Eye (tissue), 1 donor: ENCODE measurements at places on chromosomes 5 and 9.

GRCh38 chr5:15452781-15453180, 47.2 kb upstream of the FBXL7 start:
- DNase-seq, result no peak

DNA sequence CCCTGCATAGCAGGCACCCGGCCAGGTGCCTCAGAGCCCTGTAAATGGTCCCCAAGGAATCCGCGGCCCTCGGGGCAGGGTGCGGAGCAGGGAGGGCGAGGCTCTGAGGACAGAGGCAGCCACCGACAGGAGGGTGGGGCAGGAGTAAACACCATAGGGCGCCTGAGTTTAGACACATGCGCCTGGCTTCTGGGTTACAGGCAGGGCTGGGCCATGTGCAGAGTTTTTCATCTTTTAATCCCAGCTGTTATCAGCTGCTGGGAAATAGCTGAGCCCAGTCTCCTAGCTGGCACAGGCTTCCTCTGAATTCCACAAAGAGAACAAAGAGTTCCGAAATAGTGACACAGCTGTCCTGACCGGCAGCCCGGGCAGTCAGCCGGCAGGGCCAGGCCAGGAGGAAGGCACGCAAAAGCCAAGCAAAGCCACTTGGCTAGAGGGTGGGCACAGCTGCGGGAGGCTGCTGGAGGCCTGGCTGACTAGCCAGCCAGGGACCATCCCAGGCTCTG, 98.9 kb upstream of the PHYKPL start:
- DNase-seq, result peak; percentile 62

DNA sequence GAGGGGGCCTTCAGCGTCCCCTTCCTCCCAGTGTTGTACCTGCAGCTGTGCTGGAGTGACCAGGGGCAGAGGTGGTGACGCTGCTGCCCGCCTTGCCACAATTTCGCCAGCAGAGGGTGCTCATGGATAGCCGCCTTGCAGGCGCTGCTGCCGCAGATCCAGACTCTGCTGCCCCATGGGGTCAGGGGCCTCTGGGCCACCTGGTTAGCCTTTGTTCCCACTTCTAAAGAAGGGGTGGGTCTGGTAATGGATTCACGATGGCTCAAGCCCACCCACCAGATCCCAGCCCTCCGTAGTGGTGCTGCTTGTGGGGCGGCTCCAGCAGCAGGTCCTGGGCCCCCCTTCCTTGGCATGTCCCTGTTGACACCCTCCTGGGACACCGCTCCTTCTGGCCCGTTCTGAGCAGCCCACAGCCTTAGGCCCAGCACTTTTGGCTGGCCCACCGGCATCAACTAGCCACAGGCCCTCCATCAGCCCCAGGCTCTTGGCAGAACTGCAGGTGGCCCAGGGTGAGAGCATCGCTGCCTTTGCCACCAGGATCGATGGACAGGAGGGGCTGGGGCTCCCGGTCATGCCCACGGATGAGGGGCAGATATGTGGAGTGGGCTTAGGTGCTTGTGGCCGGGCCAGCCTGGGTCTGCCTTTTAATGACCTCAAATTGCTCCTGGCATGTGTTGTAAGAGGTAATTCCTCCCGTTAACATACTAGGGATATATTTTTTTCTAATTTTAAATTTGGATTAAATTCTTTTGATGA, 57.2 kb downstream of the COL5A1 start:
- peak; percentile 90 for DNase-seq

GRCh38 chr9:129344641-129345495, 166.8 kb upstream of the IER5L start:
- DNase-seq, result no peak

DNA sequence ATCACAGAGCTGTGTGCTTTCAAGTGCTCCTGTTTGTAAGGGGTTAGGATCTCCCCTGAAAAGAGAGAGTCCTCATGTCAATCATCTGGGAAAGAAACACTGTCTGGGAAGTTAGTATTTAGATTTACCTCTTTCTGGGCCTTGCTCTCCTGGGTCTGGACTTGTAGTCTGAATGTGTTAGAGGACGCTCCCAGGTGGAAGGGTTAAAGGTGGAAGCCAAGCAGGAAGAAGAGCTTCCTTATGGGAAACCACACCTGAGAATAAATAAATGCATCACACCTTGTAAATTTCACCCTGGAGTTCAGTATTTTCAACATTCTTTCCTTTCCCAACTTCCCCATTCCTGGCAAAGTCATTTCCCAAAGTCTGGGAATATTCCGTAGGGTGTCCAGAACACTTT, 1.3 kb downstream of the PLGRKT start:
- DNase-seq, result no peak

DNA sequence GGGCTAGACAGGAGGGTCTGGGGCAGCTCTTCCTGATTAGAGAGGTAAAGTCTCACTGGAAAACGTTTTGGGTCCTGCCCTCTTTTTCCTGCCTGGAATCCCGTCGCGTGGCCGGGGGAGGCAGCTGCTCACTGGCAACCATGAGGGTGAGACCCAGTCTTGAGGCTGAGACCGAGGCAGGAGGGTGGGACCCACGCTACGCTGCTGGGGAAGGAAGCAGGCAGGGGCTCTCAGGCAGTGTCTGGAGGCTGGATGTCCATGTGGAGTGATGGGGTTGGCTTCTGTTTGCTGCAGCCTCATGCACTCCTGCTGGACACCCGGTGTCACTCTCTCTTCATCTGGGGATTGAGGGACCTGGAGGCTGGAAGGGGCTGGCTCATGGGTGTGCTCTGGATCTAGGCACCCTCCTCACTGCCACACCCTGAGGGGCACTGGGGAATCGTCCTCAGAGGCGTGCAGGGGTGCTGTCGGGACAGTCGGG, 11.3 kb upstream of the SLC2A6 start:
- DNase-seq, result no peak

DNA sequence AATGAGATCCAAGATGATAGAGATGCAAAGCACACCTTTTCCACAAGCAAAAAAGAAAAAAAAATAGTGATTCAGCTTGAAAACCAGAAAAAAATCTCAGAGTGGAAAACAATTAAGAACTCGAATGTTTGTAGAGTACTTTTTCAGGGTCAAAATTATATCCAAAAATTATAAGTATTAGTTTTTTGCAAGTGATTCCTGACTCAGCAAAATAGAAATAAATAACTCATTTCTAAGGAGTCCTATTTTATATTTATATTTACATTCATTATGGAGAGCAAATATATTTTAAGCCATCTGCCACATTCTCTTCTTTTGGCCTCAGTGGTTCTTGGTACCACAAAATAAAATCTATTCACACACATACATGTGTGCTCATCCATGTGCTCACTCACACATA, 1011.8 kb upstream of the ARRDC3 start:
- no peak for DNase-seq

- no peak for DNase-seq
Measured at GRCh38 chr9:113484258-113484730, 20.8 kb downstream of the RGS3 start.

DNA sequence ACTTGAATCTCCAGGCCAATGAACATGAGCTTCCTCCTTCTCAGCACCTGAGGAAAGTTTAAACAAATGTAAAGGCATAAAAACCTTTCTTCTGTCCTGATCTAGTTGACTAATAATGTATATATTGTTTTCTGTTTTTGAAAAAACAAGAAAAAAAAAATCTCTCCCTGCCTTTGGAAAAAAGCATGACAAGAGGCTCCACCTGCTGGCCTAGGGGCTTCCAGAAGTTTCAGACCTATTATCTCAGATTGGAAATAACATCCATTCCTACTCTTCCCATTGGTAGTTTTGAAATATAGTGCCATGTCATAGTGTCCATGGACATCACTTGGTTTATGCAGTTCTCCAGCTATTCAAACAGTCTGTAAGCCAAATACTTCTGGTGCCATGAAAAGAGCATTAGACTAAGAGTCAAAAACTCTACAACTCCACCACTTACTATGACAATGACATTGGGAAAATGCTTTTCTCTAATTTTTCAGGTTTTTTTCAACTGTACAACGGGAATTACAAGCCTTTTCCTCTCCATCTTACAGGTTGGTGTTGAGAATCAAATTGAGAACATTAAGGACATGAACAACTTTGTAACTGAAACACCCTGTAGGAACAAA, 409.6 kb upstream of the MPDZ start:
- peak; percentile 33 for DNase-seq

GRCh38 chr5:58999804-59000203, 416.9 kb downstream of the RAB3C start:
- DNase-seq, result no peak

DNA sequence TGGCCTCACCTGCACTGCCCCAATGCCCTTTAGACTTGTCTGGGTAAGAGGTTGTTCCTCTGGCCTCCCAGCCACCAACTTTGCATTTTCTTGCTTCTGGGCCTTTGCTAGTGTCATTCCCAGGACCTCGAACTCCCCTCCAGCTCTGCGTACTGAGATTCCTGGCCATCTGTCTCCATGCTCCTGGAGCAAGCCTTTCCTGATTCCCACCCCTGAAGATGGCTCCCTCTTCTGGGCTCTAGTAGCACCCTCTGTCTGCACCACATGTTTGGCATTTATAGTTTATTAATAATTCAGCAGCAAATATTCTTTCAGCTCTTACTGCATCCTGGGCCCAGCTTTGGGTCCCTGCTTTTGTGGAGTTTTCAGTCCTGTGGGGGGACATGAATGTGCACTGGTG, 14.9 kb downstream of the FAM163B start:
- no peak for DNase-seq

DNA sequence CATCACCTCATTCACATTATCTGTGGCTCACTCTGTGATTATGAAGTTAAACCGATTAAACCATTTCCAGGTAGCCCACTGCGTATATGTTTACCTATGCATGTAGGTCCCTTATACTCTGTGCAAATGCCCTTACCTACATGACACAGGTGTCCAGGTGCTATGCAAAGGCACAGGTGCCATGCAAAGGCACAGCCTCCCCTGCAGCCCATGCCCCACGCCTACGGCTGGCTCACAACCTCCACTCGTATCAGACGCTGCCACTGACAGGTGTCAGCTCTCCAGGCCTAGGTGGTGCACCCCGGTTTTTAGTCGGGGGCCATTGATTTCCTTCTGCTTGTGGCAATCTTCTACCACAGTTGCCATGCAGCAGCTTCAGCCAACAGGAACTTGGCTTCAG, 57.7 kb upstream of the IRX1 start:
- no peak for DNase-seq

GRCh38 chr5:160441311-160441781, 19.7 kb downstream of the PTTG1 start:
- no peak for DNase-seq

DNA sequence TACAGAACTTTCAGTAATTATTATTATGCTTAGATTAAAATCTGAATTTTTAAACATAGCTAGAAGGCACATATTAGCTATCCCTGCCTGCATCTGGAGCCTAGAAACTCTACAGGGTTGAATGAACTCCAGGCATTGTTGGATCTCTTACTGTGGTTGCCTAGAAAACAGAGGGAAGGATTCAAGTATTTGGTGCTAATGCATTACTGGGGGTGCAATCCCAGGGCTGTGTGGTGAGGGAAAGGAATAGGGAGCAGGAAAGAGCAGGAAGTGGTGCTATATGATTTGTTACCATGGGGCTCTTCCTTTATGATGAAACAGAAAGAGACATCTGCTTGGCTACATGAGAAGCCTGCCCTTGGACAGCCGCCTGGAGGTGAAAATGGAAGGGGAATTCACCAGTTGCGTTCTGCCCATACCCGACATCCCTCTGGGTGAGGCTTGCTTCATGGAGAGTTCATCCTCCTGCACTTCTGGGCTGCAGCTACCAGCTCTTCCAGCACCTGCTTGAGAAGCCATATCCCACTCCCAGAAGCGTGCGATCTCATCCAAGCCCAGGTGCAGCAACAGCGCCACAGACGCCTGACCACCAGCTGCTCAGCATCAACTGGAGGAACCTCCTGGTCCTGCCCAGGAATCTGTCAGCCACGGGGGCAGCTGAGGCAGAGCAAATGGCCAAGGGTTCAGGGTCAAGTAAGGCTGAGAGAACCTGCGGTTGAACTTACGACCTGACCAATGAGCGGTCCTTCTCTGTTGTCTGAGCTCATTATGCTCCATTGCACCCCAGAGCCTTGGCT, 362.8 kb downstream of the SEMA5A start:
- no peak for DNase-seq

DNA sequence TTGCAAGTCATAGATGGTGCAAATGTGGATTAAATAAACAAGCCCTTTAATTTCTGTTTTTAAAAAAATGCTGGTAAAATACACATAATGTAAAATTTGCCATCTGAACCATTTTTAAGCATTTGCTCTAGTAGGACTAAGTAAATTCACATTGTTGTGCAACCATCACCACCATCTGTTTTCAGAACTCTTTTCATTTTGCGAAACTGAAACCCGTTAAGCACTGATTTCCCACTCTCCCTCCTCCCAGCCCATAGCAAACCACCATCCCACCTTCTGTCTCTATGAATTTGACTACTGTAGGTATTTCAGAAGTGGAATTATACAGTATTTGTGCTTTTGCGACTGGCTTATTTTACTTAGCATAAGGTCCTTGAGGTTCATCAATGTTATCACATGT, 103.3 kb upstream of the CNTLN start:
- no peak for DNase-seq

DNA sequence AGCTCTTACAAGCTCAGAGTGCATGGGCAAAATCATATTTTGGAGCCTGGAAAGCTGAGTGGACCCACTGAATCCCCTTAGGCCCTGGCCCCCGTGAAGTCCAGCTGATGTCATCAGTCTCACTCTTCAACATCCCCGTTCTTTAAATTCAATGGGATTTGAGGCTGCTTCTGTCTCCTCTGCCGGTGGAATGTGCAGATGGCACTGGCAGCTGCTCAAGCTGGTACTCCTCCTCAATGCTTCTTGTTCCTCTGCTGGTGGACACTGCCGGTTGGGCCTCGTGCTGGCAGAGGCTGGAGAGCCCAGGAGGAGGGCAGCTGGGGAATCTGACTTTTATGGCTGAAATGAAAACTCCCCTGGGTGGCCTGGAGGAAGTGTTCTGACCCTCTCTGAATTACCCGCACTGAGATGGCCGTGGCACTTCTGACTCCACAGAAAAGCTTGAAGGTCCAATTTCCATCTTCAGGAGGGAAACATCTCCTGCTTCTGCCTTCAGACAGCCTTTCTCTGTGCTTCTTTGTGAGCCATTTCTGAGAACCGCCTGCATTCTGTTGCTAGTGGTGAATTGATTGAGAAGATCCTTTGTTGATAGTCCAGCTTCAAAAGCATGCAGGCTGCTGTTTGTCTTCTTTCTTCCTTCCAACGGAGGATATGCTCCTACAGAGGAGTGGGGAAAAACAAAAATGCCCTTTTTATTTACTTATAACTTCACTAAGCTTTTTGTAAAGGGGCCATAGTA, 298.9 kb downstream of the TMEM38B start:
- DNase-seq, result peak; percentile 46

DNA sequence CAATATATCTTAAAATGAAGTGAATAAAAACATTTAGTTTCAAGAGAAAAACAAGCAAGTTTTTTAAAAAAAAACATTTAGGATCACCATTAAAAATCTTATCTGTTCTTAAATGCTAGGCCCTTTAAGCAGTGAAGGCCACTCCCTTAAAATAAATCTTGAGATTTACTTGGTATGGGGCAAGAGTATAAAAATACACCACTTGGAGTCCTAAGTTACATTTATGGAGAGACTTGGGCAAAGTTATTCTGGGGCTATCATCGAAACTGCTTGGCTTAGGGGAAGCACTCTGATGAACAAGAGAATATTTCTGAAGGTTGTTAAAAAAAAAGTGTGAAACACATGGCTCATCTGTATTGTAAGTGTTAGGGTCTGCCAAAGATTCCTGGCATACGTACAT, 97.4 kb downstream of the NR3C1 start:
- DNase-seq, result no peak
